Head of caudate nucleus (tissue), 42 donors: ENCODE measurements at places on chromosomes 11 and 22.

DNA sequence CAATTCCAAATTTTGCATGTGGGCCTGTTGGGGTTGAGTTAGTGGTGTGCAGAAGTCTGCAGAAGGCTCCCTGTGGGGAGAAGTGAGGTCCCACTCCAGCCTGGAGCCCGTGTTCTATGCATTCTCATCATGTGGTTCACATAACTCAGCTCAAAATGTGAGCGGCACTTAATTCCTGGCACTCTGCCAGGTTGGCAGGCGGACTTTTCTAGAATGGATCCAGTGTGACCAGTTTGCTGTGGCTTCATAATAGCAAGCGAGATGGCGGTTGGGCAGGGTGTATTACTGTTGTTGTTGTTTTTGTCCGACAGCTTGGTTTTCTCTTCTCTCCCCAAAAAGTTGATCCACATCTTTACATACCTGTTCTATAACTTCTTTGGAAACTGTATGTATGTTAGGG lies 146.8 kb upstream of the TTC12 start:
- DNase-seq, result peak; percentile 57

DNA sequence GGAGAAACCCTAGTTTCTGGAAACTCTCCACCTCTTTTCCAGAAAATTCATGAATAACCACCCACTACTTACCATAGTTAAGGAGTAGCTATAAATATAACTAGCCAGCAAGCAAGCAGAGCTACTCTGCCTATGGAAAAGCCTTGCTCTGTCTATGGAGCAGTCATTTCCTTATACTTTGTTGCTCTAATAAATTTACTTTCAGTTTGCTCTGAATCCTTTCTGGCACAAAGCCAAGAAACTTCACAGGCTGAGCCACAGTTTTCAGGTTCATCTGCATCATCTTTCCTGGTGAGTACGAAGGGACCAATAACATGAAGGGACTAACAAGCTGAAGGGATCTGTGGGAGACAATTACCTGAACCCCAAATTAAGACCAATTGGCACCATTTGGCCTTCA lies 4.6 kb downstream of the OR4C45 start:
- no peak for DNase-seq

GRCh38 chr22:31308181-31308580 lies 15.9 kb upstream of the PIK3IP1 start:
- no peak for DNase-seq

DNA sequence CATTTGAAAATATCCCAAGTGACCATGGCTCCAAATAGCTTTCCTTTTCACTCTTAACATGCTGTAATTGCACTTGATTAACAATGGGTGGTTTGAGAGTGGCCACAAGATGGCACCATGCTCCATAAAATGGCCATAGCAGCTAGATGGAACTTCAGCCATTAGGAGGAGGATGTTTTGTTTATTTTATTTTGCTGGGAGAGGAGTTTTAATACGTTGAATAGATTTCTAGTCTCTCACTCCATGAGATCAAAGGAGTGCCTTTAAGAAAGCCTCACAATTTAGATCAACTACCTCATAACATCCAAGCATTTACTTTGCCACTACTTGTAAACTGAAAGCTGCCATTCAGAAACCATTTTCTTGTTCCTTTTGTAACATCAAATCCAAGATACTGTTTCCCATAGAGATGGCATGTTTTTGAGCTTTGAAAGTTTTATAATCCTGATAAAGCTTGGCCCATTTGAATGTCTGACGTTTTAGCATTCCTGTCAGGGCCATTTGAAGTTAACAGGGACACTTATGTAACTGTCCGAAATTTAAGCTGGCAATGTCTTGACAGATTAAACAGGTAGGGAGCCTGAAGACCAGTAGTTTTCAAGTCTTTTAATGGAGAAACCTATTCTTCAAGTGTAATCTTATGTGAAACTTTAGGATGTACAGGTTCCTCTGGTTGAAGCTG lies 4.7 kb downstream of the FEN1 start:
- DNase-seq, result peak; percentile 87

- DNase-seq, result no peak
Measured at GRCh38 chr11:1452744-1453143, 33.8 kb downstream of the MOB2 start.

DNA sequence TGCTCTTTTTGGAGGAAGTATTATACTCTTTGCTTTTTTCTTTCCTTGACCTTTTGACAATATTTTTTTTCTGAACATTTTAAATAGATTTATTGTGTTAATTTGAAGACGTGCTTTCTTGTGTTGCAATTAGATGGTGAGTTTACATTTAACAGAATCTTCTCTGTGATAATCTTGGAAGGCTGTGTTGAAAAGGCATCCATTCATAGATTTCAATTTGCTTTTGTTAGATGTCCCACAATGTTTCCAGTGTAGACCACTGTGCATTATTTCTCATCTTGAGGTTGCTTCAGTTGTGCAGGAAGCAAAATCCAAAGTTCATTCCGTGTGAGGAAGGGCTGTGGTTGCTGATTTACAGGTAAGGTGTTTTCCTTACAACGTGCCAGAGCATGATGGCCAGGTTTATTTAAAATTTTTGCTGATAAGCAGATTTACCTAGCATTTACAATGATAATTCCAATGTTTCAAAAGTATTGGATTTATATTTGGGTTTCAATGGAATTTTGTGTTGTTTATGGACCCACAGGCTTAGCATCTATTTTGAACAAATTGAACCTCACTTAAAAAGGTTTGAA lies 4.1 kb upstream of the OR5J2 start:
- no peak for DNase-seq

- no peak for DNase-seq
Measured at GRCh38 chr11:34180040-34180813, 74.8 kb downstream of the NAT10 start.

GRCh38 chr11:44727114-44727372 lies 281 bp downstream of the TSPAN18 start:
- DNase-seq, result no peak

DNA sequence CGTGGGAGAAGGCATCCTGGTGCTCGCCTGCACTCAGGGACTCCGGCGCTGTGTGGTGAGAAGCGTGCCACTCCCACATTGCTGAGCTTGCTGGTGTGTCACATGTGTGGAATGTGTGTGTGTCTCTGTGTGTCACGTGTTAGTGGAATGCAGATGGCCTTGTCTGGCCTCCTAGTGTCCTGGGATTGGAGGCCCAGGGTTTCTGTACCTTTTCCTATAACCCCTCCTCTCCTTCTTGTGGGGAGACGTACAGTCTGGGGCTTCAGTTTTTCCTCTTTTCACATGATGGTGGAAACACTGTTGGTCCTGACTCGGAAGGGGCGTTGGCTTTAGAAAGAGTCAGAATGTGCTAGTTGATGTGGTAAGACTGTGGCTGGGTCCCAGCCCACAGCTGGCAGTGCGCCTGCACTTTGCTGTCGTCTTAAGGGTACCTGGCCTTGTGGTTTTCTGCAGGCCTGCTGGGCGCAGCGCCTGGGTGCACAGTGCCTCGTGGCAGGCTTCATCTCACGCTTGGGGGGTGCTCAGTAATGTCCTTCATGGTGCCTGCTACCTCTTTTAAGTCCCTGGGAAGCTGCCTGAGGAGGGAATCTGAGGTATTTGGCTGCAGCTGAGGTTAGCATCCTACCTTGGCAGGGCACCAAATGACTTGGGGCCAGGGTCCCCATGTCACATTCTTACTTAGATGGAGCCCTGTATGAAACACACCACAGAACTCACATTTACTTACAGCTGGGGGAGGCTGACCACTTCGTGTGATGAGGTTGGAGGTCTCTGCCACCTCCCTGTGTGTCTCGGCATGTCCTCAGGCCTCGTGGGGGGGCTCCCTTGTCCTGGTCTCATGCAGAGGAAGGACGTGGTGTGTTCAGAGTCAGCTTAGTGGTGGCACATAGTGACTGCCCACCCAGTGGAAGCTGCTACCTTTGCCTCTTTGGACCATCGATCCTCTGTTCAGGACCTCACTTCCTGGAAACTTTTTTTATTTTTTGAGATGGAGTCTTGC lies 61.9 kb downstream of the MED15 start:
- DNase-seq, result peak; percentile 45

DNA sequence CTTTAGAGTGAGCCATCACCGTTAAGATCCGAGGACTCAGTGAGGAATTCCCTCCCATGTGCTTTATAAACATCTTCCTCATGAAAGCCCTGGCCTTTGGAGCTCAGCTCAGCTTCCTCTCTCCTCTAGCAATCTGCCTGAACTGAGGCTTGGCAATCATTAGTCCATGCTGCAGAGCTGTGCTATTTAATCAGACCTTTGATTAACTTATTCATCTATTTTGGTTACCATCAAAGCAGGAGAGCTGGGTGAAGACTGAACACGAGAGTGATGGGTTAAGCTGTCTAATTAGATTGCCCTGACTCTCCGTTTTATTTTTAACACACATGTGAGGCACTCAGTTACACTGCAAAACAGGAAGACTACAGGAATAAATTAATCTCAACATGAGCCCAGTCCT lies 351.3 kb downstream of the LARGE1 start:
- DNase-seq, result no peak

- DNase-seq, result peak; percentile 48
Measured at GRCh38 chr11:59801981-59802638, 8.5 kb downstream of the MRPL16 start.

DNA sequence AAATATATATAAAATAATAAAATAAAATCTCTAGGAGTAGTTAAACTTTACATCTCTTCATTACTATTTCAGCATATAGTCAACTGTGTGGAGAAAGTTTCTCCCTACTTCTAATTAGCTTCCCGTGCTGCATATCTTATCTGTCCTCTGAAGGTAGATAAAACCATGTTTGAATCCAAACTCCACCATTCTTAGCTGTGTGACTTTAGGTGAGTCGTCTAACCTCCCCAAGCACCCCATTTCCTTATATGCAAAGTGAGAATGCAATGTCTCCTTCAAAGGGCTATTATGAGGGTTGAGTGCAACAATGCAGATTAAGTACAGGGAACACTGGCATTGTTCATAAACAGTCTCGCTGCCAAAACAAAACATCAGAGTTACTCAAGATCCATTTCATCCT lies 80.8 kb upstream of the DRD2 start:
- DNase-seq, result no peak

- DNase-seq, result no peak
Measured at GRCh38 chr11:76621868-76622267, 48.7 kb downstream of the LRRC32 start.

DNA sequence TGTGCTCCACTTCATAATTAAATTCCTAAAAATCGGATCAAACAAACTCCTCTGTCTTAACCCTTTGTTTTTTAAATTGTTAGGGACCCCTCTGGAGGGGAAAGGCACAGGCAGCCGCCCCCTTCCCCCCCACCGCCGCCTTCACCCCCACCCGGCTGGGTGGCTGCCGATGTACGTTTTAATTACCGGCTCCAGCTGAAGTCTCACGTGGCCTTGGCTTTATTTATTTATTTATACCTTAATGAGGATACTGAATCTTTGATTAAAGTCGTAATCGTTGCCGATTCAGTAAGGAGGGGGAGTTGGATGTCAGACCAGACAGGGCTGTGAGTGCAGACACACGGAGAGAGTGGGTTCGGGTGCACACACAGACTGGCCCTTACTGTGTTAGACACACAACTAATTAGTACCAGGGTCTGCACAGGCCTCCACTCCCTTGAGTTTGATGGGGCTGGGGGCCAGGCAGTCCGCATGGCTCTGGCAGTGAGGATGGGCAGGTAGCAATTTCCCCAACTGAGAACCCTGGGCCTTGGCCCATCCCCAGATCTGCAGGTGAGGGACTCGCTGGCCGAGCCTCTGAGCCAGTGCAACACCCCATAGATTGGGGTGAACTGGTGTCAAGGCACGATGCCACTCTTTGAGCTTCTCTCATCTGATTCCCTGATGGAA lies 51.3 kb upstream of the NNMT start:
- DNase-seq, result no peak

DNA sequence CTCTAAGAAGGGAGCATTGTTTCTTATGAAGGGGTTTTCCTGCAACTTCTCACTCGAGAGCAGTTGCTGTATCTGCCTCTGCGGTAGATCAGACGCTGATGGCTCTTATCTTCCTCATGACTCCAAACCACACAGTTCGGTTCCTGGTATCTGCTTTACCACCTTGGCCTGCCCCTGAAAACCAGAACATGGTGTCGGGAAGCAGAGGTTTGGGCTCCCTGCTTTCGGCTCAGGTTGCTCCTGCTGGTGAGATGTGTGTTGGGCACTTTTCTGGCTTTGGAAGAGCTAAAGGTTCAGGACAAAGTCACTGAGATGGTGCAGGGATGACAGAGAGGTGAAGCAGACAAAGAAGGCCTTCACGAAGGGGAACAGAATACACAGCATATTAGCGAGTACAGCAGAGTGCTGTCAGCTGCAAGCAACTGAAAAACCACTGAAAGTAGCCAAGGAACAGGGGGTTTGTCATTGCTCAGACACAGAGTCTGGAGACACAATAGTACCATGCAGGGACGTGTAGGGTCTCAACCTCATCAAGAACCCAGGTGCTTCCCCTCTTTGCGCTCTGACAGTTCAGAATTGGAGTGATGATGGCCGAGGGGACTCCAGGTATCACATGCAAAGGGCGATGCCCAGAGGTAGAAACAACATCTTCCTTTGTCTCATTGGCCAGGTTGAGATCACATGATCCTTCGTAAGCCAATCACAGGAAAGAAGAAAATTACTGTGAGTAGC lies 11.9 kb upstream of the CSF2RB start:
- DNase-seq, result no peak

- DNase-seq, result no peak
Measured at GRCh38 chr11:100905684-100906083, 218.6 kb downstream of the ARHGAP42 start.

DNA sequence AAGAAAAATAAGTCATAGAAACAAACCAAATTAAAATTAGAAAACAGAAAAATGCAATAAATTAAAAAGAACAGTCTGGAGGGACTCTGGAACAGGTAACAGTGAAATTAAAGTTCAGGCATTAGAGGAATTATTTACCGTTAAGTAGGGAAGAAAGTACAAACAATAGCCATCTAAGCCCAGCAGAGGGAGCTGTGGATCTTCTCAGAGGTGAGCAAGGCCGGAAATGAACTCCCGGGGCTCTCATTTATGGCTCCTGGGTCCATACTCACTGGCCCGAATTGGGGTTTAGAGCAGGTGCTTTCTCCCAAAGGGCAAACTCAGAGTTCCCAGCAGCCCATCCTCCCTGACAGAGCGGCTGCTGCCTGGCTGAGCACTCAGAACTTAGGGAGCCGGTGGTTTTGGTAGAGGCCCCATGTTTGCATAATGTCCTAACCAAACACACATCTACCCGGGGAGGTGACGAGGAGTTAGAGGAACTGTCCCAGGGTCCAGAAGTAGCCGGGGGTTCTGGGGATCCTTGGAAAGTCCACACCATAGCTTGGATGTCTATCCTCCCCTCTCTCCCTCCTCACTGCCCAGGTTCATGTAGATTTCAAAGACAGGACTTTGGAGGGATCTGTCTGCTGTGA lies 87.8 kb upstream of the VPREB1 start:
- peak; percentile 67 for DNase-seq
